ENCODE measurements at places on chromosomes 12 and 14. TPM values are rescaled to one million over a fixed set of nuclear protein-coding genes. Genes with fewer than 3 reads are reported as not detected.

The FAIM2 gene
- total RNA-seq = 5.5 TPM

The WSCD2 gene
- not detected for total RNA-seq

The CCDC196 gene
- not detected for total RNA-seq

The SERPINA3 gene
- total RNA-seq = 8.0 TPM

The CCDC197 gene
- total RNA-seq = not detected

The OR4E2 gene
- total RNA-seq = not detected

The C12orf50 gene
- not detected for total RNA-seq

The EIF5 gene
- 182 TPM for total RNA-seq

The POLE gene
- total RNA-seq = 7.3 TPM

The SSPN gene
- total RNA-seq = 24.6 TPM

The LMNTD1 gene
- total RNA-seq = 0.37 TPM

The CMA1 gene
- total RNA-seq = not detected

The HCAR2 gene
- total RNA-seq = not detected

The COX8C gene
- total RNA-seq = not detected

The MDGA2 gene
- total RNA-seq = under 0.01 TPM

The SOX5 gene
- total RNA-seq = 6.1 TPM

The PTPRO gene
- total RNA-seq = 1.3 TPM

The CS gene
- total RNA-seq = 52.1 TPM

The CCT2 gene
- total RNA-seq = 153 TPM

The AICDA gene
- not detected for total RNA-seq

The AVPR1A gene
- under 0.01 TPM for total RNA-seq

The RARG gene
- total RNA-seq = 21.2 TPM

The TAS2R8 gene
- total RNA-seq = not detected

The LARP4 gene
- total RNA-seq = 36.8 TPM

The RNASE3 gene
- total RNA-seq = not detected

The LRRK2 gene
- 4.8 TPM for total RNA-seq

The SRP54 gene
- 80.9 TPM for total RNA-seq

The LBHD2 gene
- not detected for total RNA-seq

The TRAF3 gene
- 23.6 TPM for total RNA-seq

The GPR135 gene
- total RNA-seq = 2.1 TPM

The KLRC4 gene
- not detected for total RNA-seq

The PHC1 gene
- 8.5 TPM for total RNA-seq

The B4GALNT3 gene
- total RNA-seq = not detected

The SIX6 gene
- not detected for total RNA-seq

The OR4Q2 gene
- not detected for total RNA-seq

The P2RX7 gene
- total RNA-seq = 1.7 TPM

The SOAT2 gene
- not detected for total RNA-seq

The NABP2 gene
- total RNA-seq = 22.6 TPM

The CD163 gene
- not detected for total RNA-seq
